ENCODE measurements at places on chromosomes 2 and 18.

DNA sequence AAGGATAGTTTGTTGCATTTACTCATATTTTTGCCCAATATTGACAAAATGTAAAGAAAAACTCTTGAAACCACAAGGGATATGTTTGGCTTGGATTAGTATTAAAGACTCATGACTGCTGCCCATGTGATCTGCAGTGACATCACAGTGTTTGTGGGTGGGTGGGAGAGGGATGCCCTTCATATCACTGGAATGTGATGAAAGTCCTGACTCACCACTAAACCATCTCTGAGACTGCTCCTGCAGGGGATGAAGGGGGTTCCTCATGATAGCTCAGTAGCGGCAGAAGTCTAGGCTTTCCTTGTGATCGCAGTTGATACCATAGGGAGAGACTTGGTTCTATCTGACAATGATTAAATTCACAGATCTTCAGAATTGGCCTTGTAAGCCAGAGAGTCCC lies 451.2 kb downstream of the CNTNAP5 start:
- no peak for DNase-seq

DNA sequence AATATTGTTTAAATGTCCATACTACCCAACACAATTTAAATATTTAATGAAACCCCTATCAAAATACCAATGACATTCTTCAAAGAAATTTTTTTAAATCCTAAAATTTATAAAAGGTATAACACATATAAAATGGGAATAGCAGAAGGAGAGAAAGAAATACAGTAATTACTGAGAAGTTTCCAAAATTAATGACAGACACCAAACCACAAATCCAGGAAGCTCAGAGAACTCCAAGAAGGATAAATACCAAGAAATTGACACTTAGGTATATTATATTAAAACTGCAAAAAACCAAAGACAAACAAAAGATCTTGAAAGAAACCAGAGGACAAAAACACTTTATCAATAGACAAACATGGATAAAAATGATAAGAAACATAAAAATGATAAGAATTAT lies 101.1 kb downstream of the MEMO1 start:
- no peak for DNase-seq

DNA sequence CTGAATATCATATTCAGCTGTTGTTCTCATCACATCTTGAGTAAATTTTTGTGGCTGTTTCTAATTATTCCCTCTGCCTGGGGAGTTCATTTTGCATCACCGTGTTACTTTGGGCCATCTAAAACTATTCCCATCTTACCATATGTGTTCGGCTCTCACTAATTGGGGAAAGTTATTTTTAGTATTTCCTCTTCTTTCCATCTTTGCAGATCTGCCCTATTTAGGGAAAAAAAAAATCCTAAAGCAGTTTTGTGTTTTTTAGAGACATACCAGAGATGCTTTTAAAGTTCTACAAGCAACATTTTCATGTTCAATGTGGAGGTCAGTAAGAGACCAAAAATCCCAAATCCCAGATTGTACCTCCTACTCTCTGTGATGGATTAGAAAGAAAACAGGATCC lies 111.3 kb upstream of the NDUFV2 start:
- DNase-seq, result no peak

DNA sequence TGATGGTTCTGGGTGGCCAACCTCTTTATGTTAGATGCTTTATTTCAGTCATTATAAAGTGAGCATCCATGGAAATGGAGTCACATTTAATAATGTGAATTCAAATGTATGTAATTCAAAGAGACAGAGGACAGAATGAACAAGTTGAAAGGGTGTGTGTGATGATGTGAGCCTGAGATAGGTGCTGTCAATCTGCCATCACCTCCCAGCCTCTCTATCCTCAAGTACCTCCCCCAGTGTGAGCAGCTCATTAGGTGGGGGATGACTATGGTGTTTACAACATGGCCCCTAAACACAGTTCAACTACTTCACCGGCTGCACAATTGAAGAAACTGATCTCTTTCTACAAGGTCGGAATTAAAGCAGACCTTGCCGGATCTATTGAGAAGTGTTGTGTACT lies 74.7 kb upstream of the IGFBP5 start:
- DNase-seq, result no peak

- DNase-seq, result peak; percentile 4
These were observed 73.0 kb upstream of the RAB12 start for GRCh38 chr18:8536231-8536630.

DNA sequence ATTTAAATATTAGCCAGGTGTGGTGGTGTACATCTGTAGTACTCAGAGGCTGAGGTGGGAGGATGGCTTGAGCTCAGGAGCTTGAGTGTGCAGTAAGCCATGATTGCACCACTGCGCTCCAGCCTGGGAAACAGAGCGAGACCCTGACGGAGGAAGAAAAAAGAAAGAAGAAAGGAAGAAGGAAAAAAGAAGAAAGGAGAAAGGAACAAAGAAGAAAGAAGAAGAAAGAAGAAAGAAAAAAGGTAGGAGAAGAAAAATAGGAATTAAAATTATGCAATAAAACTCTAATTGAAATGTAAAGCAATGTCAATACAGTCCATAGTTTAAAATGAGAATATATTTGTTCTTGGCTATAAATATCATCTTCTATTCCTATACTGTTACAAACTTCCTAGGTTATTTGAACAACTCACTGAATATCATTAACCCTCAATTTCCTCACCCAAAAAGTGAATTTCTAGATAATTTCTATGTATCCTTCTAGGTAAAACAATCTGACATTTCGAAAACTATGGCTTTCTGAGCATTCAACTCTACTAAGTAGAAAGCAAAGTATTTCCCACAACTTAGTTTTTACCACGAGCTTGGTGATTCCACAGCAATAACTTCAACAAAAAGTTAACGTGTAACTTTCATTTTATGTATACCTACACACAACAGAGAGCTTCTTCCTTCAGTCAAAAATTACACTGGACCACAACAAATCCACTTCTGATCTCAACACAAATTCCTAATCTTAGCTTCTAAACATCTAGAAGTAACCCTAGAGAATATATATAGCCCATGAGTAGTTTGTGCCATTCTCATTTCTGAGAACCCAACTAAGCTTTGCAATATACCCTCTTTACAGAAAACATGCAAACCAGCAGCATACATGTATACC lies 19.7 kb downstream of the LPIN2 start:
- DNase-seq, result no peak

DNA sequence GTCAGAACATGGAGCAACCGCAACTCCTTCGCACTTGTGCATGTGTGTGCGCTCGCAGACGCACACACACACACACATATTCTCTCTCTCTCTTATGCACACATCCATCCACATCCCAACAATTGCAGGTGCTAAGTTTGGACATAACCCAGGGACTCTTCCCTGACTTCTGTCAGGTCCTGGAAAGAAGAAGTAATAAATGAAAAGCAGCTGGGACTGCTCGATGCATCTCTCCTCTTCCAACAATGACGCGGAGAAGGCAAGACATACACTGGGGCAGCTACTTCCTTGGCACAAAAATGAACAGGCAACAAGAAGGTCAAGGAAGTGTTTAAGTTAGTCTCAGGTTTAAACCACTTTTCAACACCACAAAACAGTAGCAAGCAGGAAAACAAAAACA lies 23.6 kb downstream of the STARD7 start:
- no peak for DNase-seq

- no peak for DNase-seq
These were observed 252.0 kb upstream of the VWC2L start for GRCh38 chr2:214158851-214159250.

DNA sequence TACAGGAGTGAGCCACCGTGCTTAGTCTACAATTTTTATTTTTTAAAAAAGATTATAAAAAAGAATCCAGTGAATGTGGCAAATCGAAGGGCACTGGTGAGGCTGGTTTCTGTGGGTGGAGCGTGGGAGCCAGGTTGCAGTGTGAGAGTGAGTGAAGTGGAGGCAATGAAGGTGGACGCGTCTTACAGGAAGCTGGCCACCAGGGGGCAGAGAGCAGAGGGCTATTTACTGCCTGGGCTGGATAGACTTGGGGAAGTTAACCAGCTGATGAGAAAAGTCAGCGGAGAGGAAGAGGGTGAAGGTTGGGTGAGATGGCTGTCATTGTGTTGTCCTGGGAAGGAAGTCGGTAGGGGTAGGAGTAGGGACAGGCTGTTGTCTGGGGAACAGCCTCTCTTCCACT lies 6.8 kb downstream of the SCTR start:
- DNase-seq, result peak; percentile 54

DNA sequence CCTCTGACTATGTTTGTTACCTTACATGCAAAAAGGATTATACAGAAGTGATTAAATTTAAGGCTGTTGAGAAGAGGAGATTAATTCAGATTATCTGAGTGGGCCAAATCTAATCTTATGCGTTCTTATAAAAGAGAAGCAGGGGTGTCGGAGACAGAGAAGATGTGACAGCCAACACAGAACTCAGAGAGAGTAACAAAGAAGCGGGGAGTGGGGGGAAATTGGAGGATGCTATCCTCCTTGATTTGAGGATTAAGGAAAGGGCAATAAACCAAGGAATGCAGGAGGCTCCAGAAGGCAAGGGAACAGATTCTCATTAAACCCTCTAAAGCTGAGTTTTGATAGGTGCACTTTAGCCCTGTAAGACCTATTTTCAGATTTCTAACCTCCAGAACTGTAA lies 291.3 kb upstream of the REG3G start:
- DNase-seq, result no peak

- peak; percentile 50 for DNase-seq
These were observed 506.1 kb downstream of the PTPRM start for GRCh38 chr18:8073167-8073566.

GRCh38 chr2:168912466-168912865 lies 11.4 kb downstream of the G6PC2 start:
- no peak for DNase-seq

DNA sequence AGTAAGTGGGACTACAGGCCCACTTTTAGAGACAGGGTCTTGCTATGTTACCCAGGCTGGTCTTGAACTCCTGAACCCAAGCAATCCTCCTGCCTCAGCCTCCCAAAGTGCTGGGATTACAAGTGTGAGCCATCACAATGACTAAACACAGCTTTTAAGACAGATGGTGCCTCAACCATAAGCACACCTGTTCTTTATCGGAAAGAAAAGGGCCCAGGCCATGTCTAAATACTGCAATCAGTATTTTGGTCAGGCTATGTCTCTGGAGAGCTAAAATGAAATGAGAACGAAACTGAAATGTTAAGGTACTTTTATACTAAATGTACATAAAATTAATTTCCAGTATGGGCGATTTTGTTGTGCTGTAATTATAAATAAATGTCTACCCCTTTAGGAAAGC lies 69.5 kb upstream of the SPTBN1 start:
- no peak for DNase-seq

DNA sequence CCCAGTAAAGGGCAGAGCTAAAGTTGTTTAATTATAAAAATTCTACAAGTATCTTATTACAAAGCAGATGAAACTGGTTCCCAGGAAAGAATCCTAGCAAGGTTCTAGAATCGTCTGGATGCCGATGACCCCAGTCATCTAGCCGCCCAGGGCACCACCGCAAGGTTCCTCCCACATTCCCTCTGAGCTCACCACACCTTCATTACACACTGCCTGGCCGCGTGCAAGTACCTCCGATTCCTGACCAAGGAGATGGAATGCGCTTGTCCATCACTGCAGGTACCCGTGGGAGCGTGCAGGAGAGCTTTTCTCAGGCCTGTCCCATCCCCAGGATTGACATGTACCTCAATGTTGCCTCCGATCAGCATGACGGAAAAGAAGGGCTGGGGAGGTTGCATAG lies 158.5 kb downstream of the LAMA1 start:
- DNase-seq, result no peak

- DNase-seq, result no peak
These were observed 2.5 kb downstream of the TNFAIP6 start for GRCh38 chr2:151359768-151360461.

- DNase-seq, result no peak
These were observed 11.2 kb downstream of the MRPS5 start for GRCh38 chr2:95110395-95110794.

GRCh38 chr2:26074676-26075075 lies 40.8 kb downstream of the RAB10 start:
- DNase-seq, result no peak

DNA sequence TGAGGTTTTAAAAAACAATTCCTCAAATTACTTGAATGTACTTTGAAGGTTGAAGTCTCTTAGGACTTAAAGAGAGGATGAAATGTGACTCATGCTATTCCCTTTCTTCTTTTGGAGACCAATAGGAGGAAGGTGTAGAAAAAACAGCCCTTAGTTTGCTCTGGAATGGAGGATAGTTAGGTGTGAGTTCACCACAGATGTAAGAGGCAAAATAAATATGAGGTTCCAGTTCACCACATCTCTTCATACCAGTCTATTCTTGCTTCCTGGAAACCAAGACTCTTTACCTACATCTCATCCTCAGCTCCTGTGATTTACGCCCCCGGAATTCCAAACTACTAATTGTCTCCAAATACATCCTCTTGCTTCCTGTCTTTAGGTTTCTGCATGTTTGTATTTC lies 77.5 kb upstream of the TTC21B start:
- peak; percentile 17 for DNase-seq

DNA sequence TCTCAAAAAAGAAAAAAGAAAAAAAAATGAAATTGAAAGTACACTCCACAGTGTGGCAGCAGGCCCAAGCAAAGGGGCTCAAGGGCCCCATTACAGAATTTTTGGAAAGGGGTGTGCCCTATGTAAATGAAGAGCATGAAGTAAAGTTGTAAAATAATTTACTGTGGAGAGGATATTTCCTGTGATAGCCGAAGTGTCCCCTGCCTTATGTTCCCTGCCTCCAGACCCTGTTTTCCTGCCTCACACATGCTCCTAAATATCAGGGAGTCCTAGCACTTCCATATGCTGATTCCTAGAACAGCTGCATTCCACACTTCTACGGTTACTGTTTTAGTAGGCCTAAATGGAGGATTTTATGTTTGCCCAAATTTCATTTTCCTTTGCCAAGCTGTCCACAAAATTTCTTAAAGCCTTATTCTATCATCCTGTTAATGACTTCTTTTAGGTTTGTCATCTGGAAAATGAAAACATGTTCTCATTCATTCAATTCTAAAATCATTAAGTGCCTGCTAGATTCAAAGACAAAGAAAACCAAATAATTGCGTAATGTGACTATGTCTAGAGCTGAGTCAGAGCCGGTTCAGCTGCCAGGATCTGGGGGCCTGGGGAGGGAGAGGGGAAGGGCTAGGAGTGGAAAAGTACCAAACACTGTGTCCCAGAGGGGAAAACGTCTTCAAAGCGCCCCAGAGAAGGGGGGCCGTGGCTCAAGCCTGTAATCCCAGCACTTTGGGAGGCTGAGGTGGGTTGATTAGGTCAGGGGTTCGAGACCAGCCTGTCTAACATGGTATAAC lies 25.9 kb upstream of the IMPA2 start:
- DNase-seq, result peak; percentile 93

GRCh38 chr2:120659275-120659977 lies 76.2 kb upstream of the GLI2 start:
- DNase-seq, result no peak

DNA sequence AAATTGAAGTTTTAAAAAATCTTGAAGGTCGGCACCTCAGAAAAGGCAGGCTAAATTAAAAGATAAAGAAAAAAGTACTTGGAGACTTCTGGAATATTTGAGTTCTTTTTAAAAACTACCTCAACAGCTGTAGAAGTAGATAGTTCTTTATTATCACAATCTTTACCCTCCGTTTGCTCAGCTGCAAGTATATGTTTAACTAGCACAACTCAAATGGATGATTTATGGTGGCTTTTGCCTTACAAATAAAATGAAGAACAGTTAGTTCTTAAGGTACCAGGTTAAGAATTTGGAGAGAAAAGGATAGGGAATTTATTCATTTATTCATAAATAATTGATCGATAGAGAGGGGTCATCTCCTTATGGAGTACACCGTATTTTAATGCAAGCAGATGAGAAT lies 237.6 kb upstream of the FOSL2 start:
- DNase-seq, result no peak

- DNase-seq, result peak; percentile 64
These were observed 516.5 kb downstream of the XIRP2 start for GRCh38 chr2:167404627-167405284.

GRCh38 chr18:13628211-13628610 lies 98.1 kb downstream of the FAM210A start:
- DNase-seq, result no peak

All from iris pigment epithelial cell (primary cell).